G401 (cell line): ENCODE measurements at places on chromosomes 6 and 20. TPM values are rescaled to one million over a fixed set of nuclear protein-coding genes. Genes with fewer than 3 reads are reported as not detected.

DNA sequence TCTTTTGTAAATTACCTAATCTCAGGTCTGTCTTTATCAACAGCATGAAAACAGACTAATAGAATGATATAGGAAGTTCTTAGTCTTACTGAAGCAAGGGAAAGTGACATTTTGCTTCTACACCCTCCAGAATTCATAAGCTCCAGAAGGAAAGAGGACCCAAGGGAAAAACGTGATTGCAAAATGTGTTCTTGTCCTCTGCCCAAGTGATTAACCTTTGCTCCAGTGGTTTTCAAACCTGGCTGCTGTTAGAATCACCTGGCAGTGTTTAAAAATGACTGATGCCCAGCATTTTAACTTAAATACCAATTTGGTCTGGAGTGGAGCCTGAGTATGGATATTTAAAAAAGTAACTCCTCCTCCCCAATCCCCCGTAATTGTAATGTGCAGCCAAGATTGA is 191.4 kb downstream of the SLC16A10 start:
- DNase-seq: no peak

ENPP5 gene
- total RNA-seq: not detected in 2 replicates

PKIB gene
- total RNA-seq: not detected in 2 replicates

BTNL2 gene
- not detected in 2 replicates for total RNA-seq

MAS1 gene
- not detected in 2 replicates for total RNA-seq

DNA sequence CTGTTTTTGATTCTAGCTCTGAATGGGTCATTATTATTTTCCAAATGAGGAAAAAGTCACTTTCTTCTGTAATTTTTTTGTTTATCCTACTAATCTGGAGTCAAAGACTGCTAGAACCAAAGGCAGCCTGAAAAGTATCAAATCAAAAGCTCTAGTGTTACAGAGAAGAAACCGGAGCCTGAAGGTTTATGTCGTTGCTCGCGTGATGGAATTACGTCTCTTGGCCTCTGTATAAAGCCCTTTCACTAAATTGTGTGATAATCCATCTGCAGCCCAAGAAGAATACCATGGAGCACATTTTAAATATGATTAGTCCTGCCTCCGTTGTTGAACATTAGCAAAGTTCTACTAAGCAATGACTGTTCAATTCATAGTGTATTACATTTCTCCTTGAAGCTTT is 738.6 kb downstream of the C6orf118 start:
- no peak for DNase-seq

DNA sequence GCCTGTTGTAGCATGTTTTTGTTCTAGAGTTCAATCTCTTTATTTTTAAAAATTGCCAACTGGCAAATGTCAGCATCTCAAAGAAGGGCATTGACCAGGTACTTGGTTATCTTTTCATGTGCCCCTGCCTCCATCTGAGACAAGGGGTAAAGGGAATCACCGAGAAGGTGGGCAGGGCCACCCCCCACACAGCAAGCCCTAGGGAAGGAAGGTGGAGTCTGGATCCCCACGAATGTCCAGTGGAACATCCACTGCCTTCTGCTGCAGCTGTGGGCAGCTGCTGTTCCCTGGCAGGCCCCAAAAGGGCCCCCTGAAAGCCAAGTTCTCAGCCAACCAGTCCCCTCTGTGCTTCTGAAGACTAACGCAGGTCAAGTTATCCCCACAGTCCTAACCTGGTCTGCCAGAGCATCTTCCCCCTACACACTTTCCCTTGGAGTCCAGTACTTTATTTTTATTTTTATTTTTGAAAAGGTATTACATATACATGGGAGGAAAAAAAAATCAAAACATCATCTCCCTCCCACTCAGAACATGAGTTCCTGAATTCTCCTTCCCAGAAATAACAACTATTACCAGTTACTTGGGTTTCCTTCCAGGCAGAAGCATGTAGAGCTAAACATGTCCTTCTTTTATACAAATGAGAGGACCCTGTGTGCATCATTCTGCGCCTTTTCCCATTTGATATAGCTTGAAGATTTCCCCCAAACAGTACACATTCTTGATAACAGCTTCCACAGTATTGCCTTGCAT is 253.7 kb downstream of the MAFB start:
- DNase-seq: no peak

GRCh38 chr6:92072387-92072786 is 1347.0 kb downstream of the EPHA7 start:
- DNase-seq: no peak
